ENCODE measurements at places on chromosomes 7 and 10. TPM values are rescaled to one million over a fixed set of nuclear protein-coding genes. Genes with fewer than 3 reads are reported as not detected.

The HSPA12A gene
- total RNA-seq, result 5.2 TPM

The NANOS1 gene
- total RNA-seq, result 1.7 TPM

The WBP1L gene
- 83.6 TPM for total RNA-seq

The TDRD1 gene
- total RNA-seq, result 1.7 TPM

The CAV1 gene
- 524 TPM for total RNA-seq

Measured in cardiac ventricle fibroblast (primary cell).